ENCODE measurements at places on chromosomes 7 and 10. TPM values are rescaled to one million over a fixed set of nuclear protein-coding genes. Genes with fewer than 3 reads are reported as not detected.

The ADRB1 gene
- total RNA-seq = 0.08 TPM

The SGPL1 gene
- 16.9 TPM for total RNA-seq

The SPDYE5 gene
- 0.20 TPM for total RNA-seq

The TRIM74 gene
- 4.4 TPM for total RNA-seq

The CPEB3 gene
- total RNA-seq = 1.2 TPM

The PCLO gene
- total RNA-seq = not detected

The AKR1C4 gene
- total RNA-seq = not detected

The FBXL13 gene
- 0.89 TPM for total RNA-seq

The MAGI2 gene
- total RNA-seq = not detected

The CUZD1 gene
- total RNA-seq = 0.27 TPM

The GALNT17 gene
- not detected for total RNA-seq

The ENTPD7 gene
- total RNA-seq = 1.1 TPM

The ACSM6 gene
- total RNA-seq = not detected

The OPALIN gene
- not detected for total RNA-seq

The IQUB gene
- not detected for total RNA-seq

The AKR1C3 gene
- total RNA-seq = 2.0 TPM

The SLC26A4 gene
- total RNA-seq = not detected

The PNLIP gene
- total RNA-seq = not detected

The VENTX gene
- 0.14 TPM for total RNA-seq

The PTF1A gene
- total RNA-seq = not detected

Data from CD4-positive, alpha-beta T cell (primary cell).